ENCODE measurements at places on chromosomes 6 and 20.
A peak's percentile ranks its signal among the peaks of the same experiment; 100 is the strongest.

DNA sequence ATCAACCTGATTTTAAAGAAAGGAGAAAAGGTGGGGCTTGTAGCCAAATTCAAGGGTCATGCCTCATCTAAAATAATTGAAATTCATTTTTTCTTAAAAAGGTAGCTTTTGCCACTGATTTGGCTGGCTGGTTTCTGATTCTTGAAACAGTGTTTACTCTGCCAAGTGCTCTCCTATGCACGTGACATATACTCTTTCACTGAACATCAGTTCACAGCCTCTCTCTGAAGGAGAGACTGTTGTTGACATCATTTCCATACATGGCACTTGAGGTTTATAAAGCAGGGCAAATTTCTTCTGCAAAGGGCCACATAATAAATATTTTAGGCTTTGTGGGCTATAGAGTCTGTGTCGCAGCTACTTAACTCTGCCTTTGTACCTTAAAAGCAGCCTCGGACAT is 40.4 kb upstream of the DOK5 start:
- DNase-seq, result no peak

GRCh38 chr20:10312111-10312510 is 93.5 kb downstream of the SNAP25 start:
- DNase-seq, result no peak

DNA sequence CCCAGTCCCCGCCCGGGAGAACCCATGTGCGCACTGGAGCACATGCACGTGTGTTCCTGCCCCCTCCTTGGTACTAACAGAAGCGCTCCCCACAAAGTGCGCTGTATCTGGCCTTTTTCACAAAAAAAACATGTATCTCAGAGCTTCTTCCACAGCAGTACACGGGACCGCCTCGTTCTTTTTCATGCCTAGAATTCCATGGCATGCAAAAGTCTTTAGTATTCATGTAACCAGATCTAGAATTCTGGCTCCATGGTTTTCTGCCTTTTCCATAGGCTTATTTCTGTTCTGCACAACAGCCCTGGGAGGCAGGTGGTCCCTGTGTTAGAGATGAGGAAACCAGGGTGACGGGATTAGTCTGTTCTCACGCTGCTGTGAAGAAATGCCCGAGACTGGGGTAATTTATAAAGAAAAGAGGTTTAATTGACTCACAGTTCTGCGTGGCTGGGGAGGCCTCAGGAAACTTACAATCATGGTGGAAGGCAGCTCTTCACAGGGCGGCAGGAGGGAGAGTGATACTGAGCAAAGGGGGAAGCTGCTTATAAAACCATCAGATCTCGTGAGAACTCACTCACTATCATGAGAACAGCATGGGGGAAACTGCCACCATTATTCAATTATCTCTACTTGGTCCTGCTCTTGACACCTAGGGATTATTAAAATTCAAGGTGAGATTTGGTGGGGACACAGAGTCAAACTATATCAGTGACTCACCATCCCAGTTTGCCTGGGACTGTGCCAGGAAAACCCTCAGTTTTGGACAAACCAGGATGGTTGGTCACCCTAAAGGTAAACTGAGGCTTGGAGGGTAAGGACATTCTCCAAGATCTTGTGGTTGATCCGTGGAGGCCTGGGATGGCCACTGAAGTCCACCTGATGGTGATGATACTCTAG is 41.0 kb downstream of the C20orf203 start:
- no peak for DNase-seq

DNA sequence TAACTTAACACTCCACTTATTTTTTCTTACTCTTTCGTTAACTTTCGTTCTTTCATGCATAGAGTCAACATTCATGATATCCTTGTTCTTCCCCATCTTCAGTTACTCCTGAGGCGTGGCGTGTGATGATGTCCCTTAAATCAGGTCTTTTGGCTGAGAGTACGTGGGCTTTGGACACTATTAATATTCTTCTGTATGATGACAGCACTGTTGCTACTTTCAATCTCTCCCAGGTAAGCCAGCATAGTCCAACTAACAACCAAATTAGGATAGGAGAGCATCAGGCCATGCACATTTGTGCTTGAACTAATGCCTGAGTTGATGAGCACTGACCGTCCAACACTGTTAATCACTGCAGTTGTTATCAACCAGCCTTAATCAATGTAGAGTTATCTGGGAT is 119.6 kb downstream of the TMEM242 start:
- no peak for DNase-seq

GRCh38 chr6:35181933-35182612 is 31.7 kb upstream of the SCUBE3 start:
- DNase-seq, result no peak

GRCh38 chr20:1508574-1508973 is 17.4 kb upstream of the SIRPB2 start:
- no peak for DNase-seq

DNA sequence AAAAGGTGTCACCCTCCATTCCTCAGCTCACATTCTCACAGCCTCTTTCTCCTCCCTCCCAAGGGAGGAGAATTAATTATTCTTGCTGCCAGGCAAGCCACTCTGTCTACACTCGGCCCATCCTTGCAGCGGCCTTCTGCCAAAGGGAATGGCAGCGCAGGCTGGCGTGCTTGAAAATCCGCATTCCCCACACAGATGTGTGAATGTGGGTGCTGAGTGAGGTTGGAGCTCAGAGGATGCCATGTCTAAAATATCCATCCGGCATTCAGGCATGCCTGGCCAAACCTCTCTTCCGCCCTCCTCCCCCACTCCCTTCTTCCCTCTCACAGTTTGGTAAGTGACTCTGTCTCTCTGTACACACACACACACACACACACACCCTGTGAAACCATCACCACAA is 27.7 kb downstream of the PNPLA1 start:
- no peak for DNase-seq

GRCh38 chr20:62760471-62760855 is 35.8 kb upstream of the MRGBP start:
- DNase-seq, result no peak

- no peak for DNase-seq
These were observed 2.8 kb downstream of the RAET1E start for GRCh38 chr6:149895048-149895590.

GRCh38 chr6:169253337-169254238 is at the start of gene THBS2:
Gene THBS2 (minus strand): TSS chr6:169253846. CDS start chr6:169250784, 3,062 bp downstream.
- no peak for DNase-seq

DNA sequence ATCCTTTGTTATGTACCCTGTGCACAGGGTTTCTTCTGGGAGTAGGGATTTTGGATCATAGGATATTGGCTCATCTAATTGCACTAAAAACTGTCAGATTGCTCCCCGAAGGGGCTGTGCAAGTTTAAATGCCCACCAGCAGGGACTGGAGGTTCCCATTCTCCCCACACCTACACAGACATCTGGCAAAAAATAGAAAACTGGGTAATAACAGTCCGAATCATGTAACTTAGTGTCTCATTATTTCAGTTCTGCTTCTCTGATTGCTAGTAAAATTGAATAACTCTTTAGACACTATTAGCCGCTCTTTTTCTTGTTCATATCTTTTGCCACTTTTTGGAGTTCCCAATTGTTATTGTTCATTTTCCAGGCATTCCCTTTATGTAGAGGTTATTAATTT is 5.3 kb downstream of the PSMF1 start:
- no peak for DNase-seq

DNA sequence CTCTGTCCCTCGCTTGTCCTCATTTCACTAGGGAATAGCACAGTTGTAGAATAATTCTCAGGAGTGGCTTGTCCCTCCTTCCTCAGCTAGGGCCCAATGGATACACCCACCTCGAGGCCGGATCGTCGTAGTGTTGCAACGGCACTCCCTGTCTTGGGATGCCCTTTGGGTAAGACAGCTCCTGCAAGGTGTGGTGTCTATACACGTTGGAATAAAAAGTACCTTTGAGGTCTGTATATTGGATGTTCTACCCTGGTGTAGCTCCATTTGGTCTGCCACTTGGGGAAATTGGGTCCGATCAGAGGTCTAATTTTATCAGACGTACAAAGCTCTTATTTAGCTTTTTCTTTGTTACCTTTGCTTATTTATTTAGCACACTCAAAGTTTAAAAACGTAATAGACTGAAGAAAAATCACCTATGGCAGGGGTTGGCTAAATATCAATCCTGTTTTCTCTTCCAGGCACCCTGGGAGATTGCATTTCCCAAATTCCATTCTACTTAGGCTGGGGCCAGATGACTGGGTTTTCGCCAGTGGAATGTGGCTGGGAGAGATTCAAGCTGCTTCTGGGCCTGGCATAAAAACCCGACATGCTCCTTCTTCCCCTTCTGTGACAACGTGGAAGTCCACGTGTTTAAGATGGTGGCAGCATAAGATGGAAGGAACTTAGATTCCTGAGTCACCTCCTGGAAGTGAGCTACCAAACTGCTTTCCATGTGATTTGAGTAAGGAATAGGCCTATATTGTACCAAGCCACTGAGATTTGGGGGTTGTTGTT is 82.3 kb upstream of the CD83 start:
- no peak for DNase-seq

- DNase-seq, result no peak
These were observed 18.1 kb downstream of the LEMD2 start for GRCh38 chr6:33770833-33771145.

GRCh38 chr20:52500157-52500556 is 308.6 kb upstream of the ZFP64 start:
- no peak for DNase-seq

GRCh38 chr6:127383988-127384387 is 40.6 kb upstream of the ECHDC1 start:
- no peak for DNase-seq

GRCh38 chr6:142965164-142965563 is 20.2 kb upstream of the HIVEP2 start:
- DNase-seq, result no peak

DNA sequence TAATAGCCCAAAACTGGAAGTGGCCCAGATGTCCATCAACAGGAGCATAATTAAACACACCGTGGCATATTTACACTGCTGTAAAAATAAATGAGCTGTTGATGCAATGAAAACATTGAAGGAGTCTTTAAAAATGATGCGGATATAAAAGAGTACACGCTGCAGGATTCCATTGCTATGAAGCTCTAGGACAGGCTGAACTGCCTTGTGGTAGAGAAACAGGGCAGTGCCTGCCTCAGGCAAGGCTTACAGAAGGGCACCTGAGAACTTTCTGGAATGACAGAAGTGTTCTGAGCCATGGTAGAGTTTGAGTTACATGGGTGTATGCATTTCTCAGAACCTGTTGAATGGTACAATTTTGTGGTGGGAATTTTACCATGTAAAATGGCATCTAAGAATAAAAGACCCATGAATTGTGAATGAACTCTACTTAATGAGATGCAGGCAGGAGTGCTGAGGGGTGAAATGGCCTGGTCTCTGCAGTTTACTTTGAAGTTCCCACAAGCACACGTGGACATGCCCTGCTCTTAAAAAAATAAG is 45.3 kb upstream of the RIN2 start:
- no peak for DNase-seq

GRCh38 chr6:16991981-16992629 is 109.7 kb upstream of the STMND1 start:
- no peak for DNase-seq

DNA sequence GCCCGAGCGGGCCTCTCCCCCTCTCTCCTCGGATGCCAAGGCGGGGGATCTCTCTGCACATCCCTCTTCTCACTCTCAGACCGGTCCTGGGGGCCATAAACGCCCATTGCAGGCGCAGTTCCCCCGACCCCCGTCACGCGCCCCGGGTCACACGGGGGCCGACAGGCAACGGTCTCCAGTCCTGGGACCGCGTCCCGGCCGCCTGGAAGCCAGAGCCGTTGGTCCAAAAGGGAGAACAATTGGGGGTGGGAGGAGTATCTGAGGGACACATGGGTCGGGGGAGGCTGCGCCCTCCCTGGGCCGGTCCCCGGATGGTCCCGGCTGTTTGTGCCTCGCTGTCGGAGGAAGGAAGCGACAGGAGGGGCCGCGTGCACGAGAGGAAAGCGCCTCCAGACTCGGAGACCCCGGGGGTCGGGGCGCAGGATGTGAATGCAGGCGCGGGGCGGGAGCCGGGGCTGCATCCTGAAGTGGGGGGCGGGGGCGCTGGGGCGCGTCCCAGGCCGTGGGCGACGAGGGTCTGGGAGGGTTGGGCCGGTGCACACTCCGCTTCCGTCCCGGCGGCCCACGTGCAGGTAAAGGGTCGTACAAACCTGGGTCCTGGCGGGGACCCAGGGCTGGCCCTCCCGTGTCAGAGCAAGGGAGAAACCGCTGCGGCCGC is 903 bp downstream of the SLC4A11 start:
- no peak for DNase-seq

GRCh38 chr6:121309768-121310469 is 24.4 kb downstream of the TBC1D32 start:
- no peak for DNase-seq

GRCh38 chr6:137647762-137648447 is 153.7 kb upstream of the OLIG3 start:
- no peak for DNase-seq

DNA sequence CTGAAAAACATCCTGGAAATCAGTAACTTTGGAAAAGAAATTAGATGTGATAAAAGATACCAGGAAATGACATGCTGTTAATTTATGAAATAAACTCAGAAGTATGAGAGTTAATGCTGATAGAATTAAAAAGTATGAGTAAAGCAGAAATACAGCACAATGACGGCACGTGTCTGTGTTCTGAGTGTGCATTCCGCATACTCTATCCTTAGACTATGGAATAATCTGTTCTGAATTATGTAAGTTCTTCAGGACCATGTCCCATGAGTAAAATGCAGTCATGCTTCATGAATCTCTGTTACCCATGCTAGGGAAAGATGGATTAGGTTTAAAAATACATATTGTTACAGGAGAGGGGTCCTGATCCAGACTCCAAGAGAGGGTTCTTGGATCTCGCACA is 21.7 kb downstream of the HECA start:
- no peak for DNase-seq

- DNase-seq, result no peak
These were observed 23.1 kb downstream of the FIG4 start for GRCh38 chr6:109714166-109714565.

DNA sequence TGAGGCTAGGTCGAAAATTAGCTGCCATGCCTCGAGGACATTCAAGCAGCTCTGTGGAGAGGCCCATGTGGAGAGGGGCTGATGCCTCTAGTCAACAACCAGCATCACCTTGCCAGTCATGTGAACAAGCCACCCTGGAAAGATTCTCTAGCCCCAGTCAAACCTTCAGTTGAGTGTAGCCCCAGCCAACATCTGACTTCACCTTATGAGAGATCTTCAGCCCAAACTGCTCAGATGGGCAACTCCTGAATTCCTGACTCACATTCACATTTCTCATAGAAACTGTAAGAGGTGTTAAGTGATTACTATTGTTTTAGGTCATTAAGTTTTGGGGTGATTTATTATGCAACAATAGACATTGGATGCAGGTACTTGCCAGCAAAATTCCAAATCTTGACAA is 44.9 kb downstream of the GJA10 start:
- DNase-seq, result no peak

DNA sequence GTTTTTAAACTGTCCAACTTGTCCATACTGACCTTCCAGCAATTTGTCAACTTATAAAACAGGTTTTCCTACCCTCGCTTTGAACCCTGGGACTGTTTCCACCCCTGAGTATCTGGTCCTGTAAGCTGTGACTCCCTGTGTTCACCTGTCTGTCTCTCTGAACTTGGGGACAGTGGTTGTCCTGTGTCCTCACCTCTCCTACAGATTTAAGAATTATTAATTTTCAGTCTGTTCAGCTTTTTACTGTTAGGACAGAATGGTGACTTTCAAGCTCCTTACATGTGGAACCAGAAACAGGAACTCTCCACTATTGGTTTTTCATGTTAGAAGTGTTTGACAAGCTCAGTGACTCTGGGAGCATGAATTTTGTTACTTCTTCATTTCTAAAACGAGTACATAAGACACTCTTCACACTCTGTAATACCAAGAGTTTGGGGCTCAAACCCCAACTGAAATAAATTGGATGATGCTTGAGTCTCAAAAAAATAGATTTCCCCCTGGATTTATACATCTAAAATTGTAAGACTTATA is 713.9 kb downstream of the COL12A1 start:
- DNase-seq, result peak; percentile 79

Measured in Kasumi-1 (cell line).